ENCODE measurements at places on chromosomes 1 and 21.

- peak; percentile 74 for DNase-seq
- H3K27me3 ChIP-seq, result no peaks in the 10 kb centered on the region
- no peak overlapping the region for H3K27ac ChIP-seq
- no peak overlapping the region for H3K4me3 ChIP-seq
Measured at GRCh38 chr1:185960422-185961321, 226.5 kb downstream of the HMCN1 start.

DNA sequence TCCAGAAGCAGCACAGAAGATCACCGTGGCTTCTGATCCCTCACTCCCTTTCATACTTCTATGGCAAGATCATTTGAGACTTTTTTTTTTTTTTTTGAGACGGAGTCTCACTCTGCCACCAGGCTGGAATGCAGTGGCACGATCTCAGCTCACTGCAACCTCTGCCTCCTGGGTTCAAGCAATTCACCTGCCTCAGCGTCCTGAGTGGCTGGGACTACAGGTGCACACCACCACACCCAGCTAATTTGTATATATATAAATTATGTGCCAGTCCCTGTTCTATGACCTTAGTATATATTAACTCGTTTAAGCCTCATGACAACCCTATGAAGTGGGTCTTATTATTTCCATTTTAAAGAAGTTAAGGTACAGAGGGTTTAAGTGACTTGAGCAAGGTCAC lies 298.5 kb downstream of the VAV3 start:
- H3K4me3 ChIP-seq, result no peak overlapping the region
- H3K27ac ChIP-seq, result no peak overlapping the region
- no peak for DNase-seq
- H3K27me3 ChIP-seq, result no peaks in the 10 kb centered on the region

DNA sequence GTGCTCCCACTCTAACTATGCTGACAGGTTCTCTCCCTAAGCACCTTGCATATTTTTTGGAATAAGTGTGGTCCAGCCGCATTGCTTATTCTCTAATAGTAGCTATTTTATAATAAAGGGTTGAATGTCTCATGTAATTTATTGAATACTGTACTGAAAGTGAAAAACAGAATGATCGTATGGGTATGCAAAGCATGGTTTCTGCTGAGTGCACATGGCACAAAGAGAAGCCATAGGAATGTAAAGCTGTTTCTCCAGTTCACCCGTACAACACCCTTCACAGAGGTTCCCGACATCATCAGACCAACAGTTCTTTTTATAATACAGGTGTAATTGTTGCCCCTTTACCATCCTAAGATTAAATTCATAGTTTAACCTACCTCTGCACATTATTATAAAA lies 8.9 kb upstream of the HAO2 start:
- DNase-seq, result no peak
- no peaks in the 10 kb centered on the region for H3K4me1 ChIP-seq
- no peaks in the 10 kb centered on the region for H3K27me3 ChIP-seq
- no peak overlapping the region for H3K4me3 ChIP-seq
- H3K27ac ChIP-seq, result no peak overlapping the region

DNA sequence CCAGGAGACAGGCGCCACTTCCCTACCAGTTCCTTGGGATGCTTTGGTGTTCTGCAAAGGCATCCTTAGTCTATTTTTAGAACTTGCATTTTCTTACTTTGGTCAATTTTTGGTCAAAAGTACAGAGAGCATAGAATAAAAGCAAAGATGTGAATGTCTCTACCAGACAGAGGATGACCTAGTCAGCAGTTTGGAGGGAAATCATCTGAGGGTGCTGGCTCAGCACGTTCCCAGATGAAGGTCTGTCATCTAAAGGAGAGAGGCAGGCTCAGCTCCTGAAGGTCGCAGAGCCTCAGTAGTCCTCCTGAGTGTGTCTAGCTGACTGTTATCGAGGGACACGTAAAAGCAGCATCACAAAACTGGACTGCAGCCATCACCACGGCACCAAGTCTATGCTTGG lies 15.3 kb downstream of the CHRNB2 start:
- no peak overlapping the region for H3K4me3 ChIP-seq
- no peak overlapping the region for H3K27ac ChIP-seq
- H3K27me3 ChIP-seq, result no peaks in the 10 kb centered on the region
- peaks cover 76% of the 10 kb centered on the region for H3K36me3 ChIP-seq
- DNase-seq, result no peak

All from lung (tissue), 17 donors.